ENCODE measurements at places on chromosomes 6 and 20. TPM values are rescaled to one million over a fixed set of nuclear protein-coding genes. Genes with fewer than 3 reads are reported as not detected.

Gene MCM9
- total RNA-seq: 19.6 TPM

Gene RREB1
- 9.1 TPM for total RNA-seq

Gene CNR1
- 0.19 TPM for total RNA-seq

Gene ZSCAN16
- total RNA-seq: 11.0 TPM

Gene HSF2
- 25.6 TPM for total RNA-seq

Gene PTK6
- 0.13 TPM for total RNA-seq

Gene MRPS18B
- total RNA-seq: 25.9 TPM

Gene NMBR
- total RNA-seq: 0.16 TPM

Gene SPATS1
- total RNA-seq: not detected

Gene TUBB1
- not detected for total RNA-seq

Gene TGM3
- not detected for total RNA-seq

Gene RIMS4
- total RNA-seq: not detected

Gene STK4
- total RNA-seq: 13.0 TPM

Gene CDSN
- not detected for total RNA-seq

Gene LHFPL5
- not detected for total RNA-seq

Gene BCAS1
- not detected for total RNA-seq

Gene RIPOR2
- total RNA-seq: 1.1 TPM

Gene HCRTR2
- total RNA-seq: not detected

Gene OLIG3
- not detected for total RNA-seq

Gene IPCEF1
- 0.32 TPM for total RNA-seq

Gene CTNNBL1
- 27.5 TPM for total RNA-seq

Gene WFDC9
- not detected for total RNA-seq

Gene NRSN1
- total RNA-seq: not detected

Gene MUC22
- not detected for total RNA-seq

Gene CST5
- total RNA-seq: not detected

Gene ADGB
- total RNA-seq: not detected

Gene PROKR2
- total RNA-seq: not detected

Gene ZNF334
- total RNA-seq: 0.97 TPM
